ENCODE measurements at places on chromosomes 5 and 9. TPM values are rescaled to one million over a fixed set of nuclear protein-coding genes. Genes with fewer than 3 reads are reported as not detected.

DNA sequence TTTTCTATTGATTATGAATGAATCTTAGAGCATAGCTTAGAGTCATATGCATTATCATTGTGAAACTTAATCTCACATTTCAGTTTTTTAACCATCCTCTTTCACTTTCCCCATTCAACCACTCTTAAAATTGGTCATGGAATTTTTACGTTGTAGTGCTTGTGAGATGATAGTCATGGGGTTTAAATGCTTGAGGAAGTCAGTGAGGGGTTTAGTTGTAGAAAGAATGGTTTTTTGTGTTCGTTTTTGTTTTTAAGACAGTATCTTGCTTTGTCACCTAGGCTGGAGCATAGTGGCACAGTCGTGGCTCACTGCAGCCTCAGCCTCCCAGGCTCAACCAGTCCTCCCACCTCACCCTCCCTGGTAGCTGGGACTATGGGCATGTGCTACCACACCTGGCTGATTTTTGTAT lies 19.6 kb downstream of the UGCG start:
- H3K4me1 ChIP-seq, result peaks cover 37% of the 10 kb centered on the region
- peaks cover 15% of the 10 kb centered on the region for H3K36me3 ChIP-seq
- H3K4me3 ChIP-seq, result no peak overlapping the region
- H3K27ac ChIP-seq, result no peak overlapping the region
- DNase-seq, result no peak
- H3K27me3 ChIP-seq, result no peaks in the 10 kb centered on the region

Gene CD72
- total RNA-seq, result not detected

DNA sequence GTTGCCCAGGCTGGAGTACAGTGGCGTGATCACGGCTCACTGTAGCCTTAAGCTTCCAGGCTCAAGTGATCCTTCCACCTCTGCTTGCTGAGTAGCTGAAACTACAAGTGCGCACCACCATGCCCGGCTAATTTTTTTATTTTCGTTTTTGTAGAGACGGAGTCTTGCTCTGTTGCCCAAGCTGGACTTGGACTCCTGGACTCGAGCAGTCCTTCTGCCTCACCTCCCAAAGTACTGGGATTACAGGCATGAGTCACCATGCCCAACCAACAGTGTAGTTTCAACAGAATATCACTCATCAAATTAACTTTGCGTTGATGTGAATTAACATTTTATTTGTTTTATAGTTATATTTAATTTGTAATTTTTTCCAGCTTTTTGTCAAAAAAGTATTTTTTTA lies 45.3 kb downstream of the WDR70 start:
- H3K4me3 ChIP-seq, result no peak overlapping the region
- no peak overlapping the region for H3K27ac ChIP-seq
- H3K4me1 ChIP-seq, result no peaks in the 10 kb centered on the region
- peaks cover 10% of the 10 kb centered on the region for H3K36me3 ChIP-seq

Gene SLC35A4
- total RNA-seq, result 45.1 TPM

GRCh38 chr5:72494623-72495124 lies 12.5 kb downstream of the ZNF366 start:
- no peak overlapping the region for H3K4me3 ChIP-seq
- no peak for DNase-seq
- H3K4me1 ChIP-seq, result no peaks in the 10 kb centered on the region
- peak overlapping the region; percentile 13 for H3K27ac ChIP-seq

Gene PCDHB8
- 0.33 TPM for total RNA-seq

GRCh38 chr5:77066823-77067442 lies 20.2 kb downstream of the ZBED3 start:
- no peaks in the 10 kb centered on the region for H3K4me1 ChIP-seq
- no peaks in the 10 kb centered on the region for H3K27me3 ChIP-seq
- H3K36me3 ChIP-seq, result peaks cover 48% of the 10 kb centered on the region
- no peak overlapping the region for H3K27ac ChIP-seq

- H3K4me3 ChIP-seq, result no peak overlapping the region
- DNase-seq, result no peak
- no peaks in the 10 kb centered on the region for H3K27me3 ChIP-seq
- peaks cover 40% of the 10 kb centered on the region for H3K4me1 ChIP-seq
- no peaks in the 10 kb centered on the region for H3K36me3 ChIP-seq
Measured at GRCh38 chr5:102811972-102812371, 56.9 kb downstream of the PAM start.

Gene GABRA1
- not detected for total RNA-seq
